Stimulated activated CD8-positive, alpha-beta memory T cell treated with anti-CD3 and anti-CD28 coated beads, Interleukin-4, amount 100 ng/mL, for 4 hours (primary cell): ENCODE measurements at places on chromosomes 16 and 17.

GRCh38 chr16:85908444-85908843 is 9.5 kb downstream of the IRF8 start:
- DNase-seq: no peak

DNA sequence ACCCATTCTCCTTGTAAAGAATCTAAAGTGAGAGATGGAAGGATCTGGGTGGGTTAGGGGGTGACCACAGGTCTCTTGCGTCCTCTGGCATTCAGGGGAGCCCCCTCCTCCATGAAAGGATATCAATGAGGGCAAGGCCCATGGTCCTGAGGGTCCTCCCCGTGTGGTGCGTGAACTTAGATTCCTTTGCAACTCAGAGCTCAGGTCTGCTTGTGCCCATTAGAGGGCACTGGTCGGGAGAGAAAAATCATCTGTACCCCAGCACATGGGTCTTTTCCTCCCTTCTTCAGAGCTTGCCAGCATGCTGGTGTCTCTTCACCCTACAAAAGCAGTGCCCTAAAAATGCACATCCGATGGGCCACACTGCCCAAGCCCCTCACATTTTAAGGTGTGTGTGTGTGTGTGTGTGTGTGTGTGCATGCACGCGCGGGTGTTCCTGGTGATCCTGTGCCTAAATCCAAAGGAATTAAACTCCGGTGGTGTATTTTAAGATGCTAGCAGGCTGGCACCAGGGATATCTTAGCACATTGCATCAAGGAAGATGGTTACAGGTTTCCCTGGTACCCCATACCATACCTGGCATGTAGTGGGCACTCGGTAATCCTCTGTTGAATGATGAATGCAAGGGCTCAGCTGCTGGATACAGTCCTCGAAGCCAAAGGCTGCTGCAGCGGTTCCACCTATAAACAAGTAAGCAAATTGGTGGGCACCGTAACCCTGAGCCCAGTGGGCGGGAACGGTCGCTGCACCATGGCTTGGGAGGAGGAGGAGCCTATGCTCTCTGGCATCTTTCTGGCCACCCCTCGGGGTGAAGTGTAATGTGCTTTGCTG is 4.7 kb downstream of the C1QTNF1 start:
- DNase-seq: no peak

- no peak for DNase-seq
Measured at GRCh38 chr16:61926766-61927165, 109.5 kb downstream of the CDH8 start.

GRCh38 chr16:11452746-11453389 is 107.6 kb downstream of the RMI2 start:
- DNase-seq: no peak

- DNase-seq: no peak
Measured at GRCh38 chr17:15777717-15778116, 45.6 kb downstream of the TBC1D26 start.

- DNase-seq: no peak
Measured at GRCh38 chr17:40014375-40014980, 762 bp upstream of the CSF3 start.

- no peak for DNase-seq
Measured at GRCh38 chr17:56478836-56479447, 114.6 kb upstream of the NOG start.

DNA sequence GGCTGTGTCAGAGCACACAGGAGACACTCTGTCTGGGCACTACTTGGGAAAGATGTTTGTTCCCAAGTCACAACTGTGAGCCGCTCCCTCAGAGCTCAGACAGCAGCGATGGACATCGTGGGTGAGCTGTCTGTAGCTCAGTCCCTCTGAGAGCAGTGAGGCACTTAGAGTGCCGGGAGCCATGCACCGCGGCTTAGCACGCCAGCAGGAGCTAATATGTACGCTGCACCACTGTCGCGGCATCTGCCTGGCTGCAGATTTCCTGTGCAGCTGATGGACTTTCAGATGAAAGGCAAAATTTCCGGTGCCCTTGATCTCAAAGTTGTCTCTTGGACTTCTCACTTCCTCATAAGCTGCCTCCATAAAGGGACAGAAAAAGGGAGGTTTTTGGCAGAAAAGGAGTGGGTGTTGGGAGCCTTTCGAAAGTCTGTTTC is 92.8 kb upstream of the ZNF469 start:
- no peak for DNase-seq

- no peak for DNase-seq
Measured at GRCh38 chr16:30090610-30091331, 953 bp downstream of the TBX6 start.

- no peak for DNase-seq
Measured at GRCh38 chr17:63682441-63682840, 17.5 kb downstream of the LIMD2 start.

DNA sequence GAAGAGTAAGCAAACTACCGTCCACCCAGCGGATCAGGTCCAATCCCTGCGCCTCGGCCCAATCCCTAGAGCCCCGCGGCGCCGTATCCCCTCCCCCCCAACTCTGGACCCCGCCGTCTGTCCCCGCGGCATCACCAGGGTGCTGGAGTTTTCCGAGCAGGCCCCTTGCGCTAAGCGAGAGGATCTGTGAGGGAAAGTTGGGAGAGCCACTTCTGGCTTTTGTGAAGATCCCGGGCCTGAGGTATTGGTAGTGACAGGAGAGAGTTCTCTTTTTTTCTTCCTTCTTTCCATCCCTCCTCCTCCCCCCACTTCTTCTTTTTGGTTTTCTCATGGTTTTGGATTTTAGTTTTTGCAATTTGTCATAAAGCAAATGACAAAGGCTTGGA is 3.5 kb upstream of the DLX4 start:
- DNase-seq: no peak

- DNase-seq: no peak
Measured at GRCh38 chr17:48152289-48152688, 44.7 kb downstream of the SNX11 start.

GRCh38 chr17:66468241-66469087 is 166.1 kb downstream of the PRKCA start:
- DNase-seq: no peak

GRCh38 chr16:67966549-67967182 is 1.8 kb downstream of the SLC12A4 start:
- DNase-seq: no peak

DNA sequence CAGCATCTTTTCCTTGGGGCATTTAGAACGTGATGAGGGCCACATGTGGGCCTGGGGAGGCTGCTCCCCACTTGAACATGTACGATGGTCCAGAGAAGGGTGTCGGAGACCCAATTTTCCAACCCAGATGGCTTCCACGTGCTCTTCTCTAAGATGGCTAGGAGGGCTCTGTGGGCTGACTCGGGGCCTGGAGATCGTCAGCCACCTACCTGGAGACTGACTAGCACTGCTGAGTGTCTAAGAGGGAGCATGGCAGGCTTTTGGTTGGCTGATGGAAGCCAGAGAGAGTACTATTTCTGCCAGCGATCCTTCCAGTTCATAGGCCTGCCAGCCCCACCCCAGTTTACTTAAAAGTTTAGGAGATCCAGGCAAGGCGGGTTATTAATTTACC is 60.2 kb upstream of the CLEC18A start:
- DNase-seq: no peak

DNA sequence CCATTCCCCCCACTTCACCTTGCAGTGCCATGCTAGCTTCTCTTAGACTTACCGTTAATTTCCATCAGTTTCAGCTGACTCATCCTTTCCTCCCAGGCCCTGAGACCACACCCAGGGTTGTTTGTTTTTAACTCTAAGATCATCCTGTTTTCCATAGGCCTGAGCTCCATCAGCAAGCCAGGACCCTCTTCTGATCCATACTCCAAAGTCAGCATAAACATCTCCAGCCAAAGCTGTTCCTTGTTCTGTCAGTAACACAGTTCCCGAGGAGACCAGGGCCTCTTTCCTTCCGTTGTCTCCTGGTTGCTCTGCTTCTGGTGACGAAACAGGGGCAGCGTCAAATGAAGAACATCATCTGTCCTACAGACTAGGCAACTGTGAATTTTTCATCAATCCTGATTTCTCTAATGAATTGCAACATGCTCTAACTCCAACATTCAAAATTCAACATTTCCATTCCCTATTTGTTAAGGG is 83.8 kb upstream of the HNF1B start:
- DNase-seq: no peak
